ENCODE measurements at places on chromosomes 2 and 18.

DNA sequence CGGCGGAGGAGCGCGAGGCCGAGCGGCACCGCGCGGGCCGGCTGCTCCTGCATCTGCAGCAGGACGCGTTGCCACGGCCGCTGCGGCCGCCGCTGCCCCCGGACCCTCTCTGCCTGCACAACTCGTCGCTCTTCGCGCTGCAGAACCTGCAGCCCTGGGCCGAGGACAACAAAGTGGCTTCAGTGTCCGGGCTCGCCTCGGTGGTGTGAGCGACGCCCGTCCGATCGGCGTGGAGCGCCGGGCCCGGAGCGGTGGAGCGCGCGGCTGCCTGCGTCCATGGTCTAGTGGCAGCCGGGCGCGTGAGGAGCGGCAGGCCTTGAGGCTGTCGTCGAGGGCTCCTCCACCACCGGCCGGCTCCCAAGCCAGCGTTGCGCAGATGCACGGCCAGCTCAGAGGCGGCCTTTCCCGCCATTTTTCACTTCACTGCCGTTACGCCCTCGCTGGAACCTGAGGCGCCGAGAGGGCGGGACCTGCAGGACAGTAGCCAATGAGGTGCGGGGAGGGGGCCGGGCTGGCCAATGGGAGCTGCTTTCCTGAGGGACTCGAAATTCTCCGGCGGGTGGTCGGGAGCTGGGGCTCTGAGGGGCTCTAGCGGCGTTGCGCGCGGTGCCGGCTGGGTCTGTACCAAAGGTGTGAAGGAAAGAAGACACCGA lies 1.9 kb downstream of the TLX2 start:
- DNase-seq: no peak

GRCh38 chr2:234669621-234670020 lies 172.7 kb upstream of the ARL4C start:
- no peak for DNase-seq

DNA sequence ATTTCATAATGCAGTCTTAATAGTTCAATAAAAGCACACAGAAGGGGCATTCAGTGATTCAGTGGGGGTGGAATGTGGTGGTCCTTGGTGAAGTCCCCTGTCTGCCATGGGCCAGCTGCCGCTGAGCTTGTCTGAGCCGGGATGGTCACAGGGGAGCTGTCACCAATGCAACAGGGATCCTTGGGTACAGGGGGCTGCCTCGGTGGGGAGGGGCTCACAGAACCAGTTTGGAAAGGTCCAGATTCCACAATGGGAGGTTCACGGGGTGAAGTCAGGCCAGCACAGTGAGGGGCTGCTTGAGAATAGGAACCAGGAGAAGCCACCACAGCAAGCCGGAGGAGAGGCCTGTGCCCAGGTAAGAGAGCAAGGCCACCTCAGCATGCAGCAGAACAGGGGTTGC lies 75.4 kb downstream of the GYPC start:
- DNase-seq: no peak

DNA sequence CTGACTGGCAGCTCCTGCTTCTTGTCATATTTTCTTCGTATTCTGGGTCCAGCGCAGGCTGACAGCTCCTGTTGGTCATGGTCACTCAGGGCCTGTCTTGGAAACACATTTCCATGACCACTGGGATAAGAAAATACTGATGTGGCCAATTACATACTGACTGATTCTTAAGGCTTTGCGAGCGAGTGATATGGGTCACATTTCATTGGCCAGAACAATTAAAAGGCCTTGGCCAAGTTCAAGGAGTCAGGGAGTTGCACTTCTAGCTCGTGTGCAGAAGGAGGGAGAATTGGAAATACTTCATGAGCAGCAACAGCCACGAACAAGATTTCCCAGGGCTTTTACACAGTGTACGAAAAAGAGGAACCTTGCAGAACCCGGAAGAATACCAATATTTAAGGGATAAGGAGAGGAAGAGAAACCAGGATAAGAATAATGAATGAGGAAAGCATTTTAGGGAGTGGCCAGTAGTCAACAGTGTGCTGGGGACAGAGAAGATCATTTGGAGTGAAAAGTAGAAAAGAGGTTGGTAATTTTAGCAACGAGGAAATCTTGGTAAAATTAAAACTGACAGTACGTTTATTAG lies 149.5 kb downstream of the ATP9B start:
- no peak for DNase-seq

DNA sequence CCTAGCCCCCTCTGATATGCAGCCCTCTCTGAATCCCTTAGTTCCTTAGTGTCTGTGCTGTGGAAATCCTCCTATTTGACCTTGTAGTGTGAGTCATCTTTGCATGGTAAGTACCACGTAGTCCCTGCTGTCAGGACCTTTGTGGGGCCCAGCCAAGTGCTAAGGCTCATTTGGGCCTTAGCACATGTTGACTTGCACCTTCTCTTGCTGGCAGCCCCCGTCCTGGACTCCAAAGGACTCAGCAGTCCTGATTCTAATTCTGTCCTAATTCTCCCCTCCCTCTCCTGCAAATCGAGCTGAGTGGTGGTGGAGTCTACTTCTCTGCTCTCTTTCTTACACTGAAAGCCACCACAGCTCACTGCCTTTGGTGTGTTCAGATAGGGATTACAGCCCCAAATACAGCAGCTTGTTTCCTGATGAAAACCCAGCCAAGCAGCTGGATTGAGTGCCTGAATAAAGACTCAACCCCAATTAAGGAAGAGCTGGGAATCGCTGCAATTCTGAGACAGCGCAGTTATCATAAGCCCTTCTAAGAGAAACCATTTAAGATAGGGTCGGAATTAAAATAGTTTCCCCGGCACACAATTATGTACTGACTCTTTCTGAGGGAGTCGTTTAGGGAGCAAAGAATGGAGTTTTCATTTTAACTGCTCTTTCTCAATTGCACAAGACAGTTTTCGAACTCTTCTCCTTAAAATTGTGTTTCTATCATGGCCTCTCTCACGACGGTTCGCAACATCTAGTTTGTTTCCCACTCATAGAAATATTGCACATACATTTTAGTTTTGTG lies 215.6 kb upstream of the TNP1 start:
- peak; percentile 89 for DNase-seq

DNA sequence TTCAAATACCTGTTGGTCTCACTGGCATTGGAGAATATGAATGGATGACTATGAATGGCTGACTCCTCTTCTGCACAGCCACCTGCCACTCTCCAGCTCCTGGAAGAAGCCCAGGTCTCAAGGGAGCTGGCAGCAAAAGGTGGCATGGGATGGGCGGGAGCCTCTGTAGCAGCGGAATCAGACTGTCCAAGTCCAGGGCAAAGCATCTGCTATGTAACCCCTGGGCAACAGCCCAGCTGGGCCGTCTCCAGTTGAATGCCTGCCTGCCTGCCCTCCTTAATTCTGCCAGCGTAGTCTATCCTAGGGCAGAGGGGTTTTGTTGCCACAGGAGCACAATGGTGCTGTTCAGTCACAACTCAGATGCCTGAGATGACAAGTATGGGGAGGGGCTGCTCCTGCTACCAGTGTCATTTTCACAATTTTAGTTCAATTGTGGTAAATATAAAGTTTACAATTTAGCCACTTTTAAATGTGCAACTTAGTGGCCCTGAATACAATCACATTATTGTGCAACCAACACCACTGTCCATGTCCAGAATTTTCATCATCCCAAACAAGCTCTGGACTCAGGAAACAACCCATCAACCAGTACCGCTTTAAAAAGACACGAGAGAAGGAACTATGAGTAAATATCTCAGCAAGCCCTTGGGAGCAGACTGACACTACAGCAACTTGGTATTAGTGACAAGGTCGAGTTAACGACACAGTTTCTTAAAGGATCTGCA lies 115.2 kb downstream of the MYO5B start:
- DNase-seq: no peak

GRCh38 chr18:39872651-39873050 lies 2082.4 kb upstream of the PIK3C3 start:
- no peak for DNase-seq

- DNase-seq: peak; percentile 73
Measured at GRCh38 chr18:68436485-68436884, 278.4 kb downstream of the TMX3 start.

- DNase-seq: no peak
Measured at GRCh38 chr18:36593001-36593400, 235.8 kb downstream of the TPGS2 start.

DNA sequence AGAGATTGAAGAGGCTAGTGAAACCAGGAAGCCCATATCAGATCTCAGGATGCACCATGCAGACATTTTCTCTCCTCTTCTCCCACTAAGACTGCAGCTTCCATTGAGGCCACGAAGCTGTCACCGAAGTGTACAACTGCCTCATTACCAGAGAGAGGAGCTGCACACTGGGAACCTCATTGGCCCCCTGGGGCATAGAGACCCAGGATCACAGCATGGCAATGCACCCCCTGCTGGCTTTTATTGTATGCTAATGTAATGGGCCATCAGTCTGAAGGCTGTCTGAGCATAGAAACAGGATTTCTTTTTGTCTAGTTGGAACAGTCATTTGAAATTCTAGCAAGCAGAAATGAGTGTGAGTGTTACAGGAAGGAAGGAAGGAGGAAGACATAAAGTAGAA lies 861.6 kb upstream of the CELF4 start:
- DNase-seq: no peak

- DNase-seq: no peak
Measured at GRCh38 chr2:60959501-60959900, 58.0 kb upstream of the PEX13 start.

DNA sequence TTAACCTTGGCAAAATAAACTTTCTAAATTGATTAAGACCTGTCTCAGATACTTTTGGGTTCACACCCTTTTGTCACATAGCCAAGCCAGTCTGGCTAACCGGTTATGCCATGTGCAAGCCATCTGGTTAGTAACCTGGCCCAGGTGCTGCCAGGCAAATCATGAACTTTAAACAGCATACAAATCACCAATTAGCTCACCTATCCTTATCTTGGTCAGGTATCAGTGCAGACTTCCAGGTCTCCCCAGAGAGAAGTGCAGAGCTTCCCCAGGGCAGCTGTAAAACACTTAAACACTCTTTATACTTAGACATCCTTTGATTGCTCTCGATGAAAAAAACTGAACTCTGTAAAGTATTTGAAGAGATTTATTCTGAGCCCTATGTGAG lies 14.9 kb upstream of the MC5R start:
- no peak for DNase-seq

GRCh38 chr2:174841350-174841749 lies 77.1 kb upstream of the CHRNA1 start:
- DNase-seq: no peak

GRCh38 chr18:73313476-73313875 lies 445.7 kb upstream of the NETO1 start:
- DNase-seq: no peak

DNA sequence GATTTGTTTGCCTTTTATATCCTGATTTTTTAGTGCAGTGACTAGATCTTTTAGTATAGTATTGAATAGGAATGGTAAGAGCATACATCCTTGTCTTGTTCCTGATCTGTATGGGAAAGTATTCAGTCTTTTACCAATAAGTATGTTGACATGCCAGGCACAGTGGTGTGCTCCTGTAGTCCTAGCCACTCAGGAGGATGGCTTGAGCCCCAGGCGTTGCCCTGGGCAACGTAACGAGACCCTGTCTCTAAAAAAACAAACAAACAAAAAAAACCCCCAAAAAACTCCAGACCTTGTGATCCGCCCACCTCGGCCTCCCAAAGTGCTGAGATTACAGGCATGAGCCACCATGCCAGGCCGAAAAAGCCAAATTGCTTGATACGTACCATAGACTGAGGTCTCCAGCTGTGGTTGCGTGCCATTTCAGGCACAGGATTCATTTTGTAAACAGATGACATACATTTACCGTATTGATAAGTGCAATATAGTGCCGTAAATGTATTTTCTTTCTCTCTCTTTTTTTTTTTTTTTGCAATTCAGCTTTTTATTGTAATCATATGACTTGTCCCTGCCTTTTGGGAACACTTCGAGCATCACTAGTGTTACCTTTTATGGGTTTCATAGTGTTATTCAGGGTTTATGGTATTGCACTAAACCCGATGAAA lies 18.5 kb downstream of the BIRC6 start:
- DNase-seq: no peak

DNA sequence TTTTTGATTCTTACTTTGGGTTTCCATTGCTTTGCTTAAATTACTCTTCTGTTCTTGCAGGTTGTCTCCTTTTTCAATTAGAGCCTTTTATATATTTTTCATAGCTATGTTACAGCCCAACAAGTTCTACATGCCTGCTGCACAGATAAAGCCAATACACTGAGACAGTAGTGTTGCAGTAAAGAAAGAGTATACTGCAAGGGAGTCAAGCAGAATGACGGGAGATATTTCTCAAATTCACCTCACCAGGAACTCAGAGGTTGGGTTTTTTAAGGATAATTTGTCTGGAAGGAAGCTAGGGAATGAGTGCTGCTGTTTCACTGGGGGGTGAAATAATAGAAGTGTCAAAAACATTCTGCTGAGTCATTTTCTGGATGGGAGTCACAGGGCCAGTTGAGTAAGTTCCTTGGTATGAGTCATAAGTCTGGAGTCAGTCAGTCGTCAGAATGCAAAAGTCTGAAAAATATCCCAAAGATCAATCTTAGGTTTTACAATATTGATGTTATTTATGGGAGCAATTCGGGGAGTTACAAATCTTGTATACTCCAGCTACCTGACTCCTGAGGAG lies 193.0 kb upstream of the RGPD4 start:
- peak; percentile 92 for DNase-seq

DNA sequence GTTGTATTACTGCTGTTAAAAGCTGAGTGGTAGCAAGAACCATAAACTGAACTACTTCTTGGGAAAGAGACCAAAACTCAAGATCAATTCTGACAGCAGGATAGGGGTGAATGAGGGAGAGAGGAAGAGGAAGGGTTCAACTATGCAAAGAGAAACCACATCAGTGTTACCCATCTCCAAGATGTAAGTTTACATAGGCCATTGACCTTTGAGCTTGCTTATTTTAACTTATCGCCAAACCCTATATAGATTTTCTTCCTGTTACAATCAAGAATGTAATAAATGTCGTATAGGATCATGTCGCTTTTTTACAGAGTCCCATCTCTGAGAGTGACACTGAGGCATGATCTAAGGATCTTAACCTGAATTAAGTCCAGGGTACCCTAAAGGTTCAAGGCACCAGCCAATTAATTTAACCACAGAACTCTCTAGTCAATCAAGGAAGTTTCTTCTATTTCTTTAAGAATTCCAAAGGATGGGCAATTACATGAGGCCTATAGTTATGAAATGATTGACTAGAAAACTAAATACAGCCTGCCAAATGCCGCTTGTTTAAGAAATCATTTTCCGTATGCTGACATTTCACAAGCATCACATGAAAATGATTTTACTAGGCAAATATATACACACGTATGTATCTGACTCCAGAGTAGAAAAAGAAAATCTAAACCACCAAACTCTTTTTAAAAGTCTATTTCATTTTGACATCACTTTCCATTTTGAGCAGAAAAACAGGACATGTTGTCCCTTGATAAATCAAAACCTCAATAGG lies 11.8 kb downstream of the RND3 start:
- DNase-seq: peak; percentile 58

DNA sequence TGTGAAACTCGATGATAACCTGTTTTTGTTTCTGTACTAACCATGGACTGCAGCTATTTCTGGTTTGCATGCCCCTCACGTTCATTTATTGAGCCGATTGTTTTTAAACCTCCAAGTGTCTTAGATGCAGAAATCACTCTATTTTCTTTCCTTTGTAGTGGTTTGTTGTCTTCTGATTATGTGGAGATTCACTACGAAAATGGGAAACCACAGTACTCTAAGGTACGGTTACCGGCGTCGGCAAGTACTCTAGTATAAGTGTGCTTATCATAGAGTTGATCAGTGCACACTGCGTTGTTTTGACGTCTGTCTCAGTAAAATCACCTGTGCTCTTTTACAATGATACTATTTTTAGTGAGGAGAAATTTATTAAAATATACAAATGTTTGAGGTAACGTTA lies 87.4 kb downstream of the ADAM23 start:
- no peak for DNase-seq

GRCh38 chr18:36469461-36469860 lies 171.9 kb downstream of the FHOD3 start:
- DNase-seq: no peak

- DNase-seq: no peak
Measured at GRCh38 chr2:143603035-143603655, 473.9 kb downstream of the ARHGAP15 start.

All from choroid plexus epithelial cell (primary cell).